RKO (cell line): ENCODE measurements at places on chromosomes 16 and 17.
A peak's percentile ranks its signal among the peaks of the same experiment; 100 is the strongest.

DNA sequence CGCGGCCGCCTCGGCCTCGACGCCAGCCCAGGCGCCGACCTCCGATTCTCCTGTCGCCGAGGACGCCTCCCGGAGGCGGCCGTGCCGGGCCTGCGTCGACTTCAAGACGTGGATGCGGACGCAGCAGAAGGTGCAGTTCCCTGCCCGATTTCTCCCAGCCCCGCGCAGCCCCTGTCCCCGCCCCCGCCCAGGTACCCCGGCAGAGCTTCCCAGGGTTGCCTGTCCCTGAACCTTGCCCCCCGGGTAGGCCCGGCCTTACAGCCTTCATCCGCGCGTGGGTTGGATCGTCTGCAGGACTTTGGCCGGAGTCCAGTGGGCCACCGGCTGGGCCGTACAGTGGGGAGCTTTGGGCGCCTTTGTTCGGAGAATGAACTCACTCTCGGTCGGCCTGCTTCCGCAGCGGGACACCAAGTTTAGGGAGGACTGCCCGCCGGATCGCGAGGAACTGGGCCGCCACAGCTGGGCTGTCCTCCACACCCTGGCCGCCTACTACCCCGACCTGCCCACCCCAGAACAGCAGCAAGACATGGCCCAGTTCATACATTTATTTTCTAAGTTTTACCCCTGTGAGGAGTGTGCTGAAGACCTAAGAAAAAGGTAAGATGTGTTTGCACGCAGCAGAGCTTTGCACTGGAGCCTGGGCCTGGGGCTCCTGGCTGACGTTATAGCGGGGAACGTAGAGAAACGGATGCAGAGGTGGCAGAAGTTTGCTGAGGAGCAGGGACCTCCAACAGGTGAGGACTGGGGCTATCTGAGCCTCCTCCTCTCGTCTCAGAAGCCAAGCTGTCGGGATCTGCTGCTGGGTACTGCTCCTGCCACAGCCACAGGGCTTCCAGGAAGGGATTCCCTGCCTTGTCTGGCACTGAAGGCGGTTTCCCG, 593 bp downstream of the GFER start:
- peak; percentile 57 for DNase-seq

DNA sequence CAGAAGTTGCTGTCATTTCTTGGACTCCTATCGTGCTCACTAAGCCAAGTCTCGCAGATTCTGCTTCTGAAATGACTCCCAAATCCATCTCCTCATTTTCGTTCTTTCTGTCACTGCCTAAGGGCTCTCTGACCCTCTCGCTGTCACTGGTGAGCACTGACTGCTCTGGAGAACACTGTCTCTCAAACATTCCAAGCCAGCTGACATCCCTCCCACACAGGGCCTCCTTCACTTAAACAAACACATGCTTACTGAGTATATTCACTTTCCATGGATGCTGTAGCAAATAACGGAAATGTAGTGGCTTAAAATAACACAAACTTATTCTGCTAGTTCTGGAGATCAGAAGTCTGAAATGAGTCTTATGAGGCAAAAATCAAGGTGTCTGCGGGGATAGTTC, 18.8 kb downstream of the CACNG1 start:
- DNase-seq = no peak

DNA sequence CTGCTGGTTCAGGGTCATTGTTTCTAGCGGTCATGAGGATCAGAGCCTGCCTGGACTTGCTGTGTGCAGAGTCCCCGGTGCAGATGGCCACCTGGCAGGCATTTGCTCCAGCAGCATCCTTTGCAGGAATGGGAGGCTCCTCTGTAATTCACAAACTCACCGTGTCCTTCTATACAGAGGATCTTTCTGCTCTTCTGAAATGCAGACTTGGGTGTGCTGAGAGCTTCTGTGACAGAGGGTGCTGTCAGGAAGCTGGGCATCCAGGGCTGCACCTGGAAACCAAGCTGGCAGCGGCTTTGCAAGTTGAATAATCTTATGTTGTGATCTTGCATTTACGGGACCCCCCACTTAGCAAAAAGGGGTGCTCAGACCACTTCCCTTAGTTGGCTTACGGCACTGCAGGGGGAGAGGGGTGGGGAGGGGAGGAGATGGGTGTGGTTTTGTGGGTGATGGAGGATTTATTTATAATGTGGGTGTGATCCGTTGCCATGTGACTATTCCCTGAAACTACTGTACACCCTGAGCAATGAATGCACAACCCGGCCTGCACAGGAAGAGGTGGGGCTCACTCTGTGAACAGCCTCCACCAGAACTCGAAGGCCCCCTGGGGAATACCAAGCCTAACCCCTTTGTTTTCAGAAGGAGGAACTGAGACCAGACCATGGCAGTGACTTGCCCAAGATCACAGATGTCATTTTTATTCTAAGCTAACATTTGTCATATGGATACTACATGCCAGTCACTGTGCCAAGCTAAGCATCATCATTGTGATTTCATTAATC, 178.3 kb downstream of the PRKCB start:
- no peak for DNase-seq

DNA sequence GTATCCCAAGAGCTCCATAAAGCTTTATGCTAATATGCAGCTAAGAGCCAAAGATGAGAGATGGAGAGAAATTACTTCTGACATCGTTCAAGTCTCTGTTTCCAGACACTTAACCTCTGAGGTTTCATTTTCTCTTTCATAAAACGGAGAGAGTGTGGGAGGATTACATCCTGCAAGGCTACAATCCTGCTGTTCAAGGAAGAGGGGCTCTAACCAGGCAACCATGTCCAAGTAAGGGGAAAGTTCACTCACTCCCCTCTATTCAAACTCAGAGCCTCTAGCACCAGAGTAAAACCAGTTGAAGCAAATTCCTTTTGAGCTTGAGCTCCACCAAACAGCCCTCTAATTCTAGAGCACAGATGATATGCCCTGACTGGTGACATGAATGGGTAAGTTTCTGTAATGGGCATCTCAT, 397.4 kb downstream of the NPIPA8 start:
- DNase-seq = no peak

DNA sequence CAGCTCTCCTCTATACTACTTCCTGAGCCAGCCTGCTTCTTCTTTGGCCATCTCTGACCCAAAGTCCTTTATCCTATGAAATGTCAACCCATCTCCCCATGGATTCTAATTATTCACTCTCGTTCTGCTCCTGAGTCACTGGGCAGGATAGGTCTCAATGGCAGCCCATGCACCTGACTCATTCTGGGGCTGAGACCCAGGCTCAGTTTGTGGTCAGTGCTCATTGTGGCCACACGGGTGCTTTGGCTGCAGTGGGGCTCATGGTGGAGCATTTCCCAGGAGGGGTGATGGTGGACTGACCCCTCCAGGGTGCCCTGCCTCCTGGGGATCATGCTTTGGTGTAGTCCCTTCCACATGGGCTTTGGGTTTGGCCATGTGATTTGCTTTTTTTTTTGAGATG, 154.8 kb upstream of the WSCD1 start:
- DNase-seq = no peak

DNA sequence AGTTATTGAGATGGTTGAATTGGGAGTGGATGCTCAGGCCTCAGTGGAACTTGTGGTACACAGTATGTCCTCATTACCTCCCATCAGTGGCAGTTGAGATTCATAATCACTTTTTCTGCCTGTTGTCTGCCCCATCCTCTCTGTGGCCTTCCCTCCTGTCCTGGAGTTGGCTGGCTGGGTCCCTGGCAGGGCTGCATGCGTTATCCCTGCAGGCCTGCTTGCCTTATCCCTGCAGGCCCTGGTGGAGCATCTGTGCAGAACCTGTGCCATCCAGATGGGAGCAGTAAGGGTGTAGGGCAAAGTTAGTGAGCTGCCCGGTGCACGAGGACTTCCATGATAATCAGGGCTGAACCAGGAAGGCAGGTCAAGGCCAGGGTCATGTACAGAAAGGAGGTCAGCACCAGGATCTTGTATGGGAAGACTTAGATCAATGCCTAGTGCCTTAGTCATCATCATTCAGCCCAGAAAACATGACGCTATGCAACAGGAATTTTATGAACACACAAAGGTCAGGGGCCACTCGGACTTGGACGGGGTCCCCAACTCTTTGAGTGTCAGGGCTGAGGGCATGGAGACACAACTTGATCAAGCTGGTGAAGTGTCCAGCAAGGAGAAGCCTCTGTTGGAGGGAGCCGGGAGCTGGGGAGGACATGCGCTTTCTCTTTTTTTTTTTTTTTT, 47.2 kb downstream of the ABCC1 start:
- DNase-seq = peak; percentile 73

DNA sequence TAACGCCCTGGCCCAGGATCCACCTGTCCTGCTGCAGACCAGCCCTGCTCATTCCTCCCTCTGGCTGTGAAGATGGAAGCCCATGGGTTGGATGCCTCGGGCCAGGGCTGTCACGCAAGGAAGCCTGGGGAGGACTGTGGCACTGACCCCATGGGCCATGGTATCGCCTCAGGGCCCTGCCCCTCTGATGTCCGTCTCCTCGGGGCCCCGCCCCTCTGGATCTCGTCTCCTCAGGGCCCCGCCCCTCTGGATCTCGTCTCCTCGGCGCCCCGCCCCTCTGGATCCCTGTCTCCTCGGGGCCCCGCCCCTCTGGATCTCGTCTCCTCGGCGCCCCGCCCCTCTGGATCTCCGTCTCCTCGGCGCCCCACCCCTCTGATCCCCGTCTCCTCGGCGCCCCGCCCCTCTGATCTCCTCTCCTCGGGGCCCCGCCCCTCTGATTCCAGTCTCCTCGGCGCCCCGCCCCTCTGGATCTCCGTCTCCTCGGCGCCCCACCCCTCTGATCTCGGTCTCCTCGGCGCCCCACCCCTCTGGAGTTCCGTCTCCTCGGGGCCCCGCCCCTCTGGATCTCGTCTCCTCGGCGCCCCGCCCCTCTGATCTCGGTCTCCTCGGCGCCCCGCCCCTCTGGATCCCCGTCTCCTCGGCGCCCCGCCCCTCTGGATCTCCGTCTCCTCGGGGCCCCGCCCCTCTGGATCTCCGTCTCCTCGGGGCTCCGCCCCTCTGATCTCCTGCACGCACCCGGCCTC, 24.0 kb downstream of the METRNL start:
- DNase-seq = peak; percentile 80

GRCh38 chr17:47935961-47936360, 5.4 kb upstream of the PNPO start:
- DNase-seq = peak; percentile 48

- DNase-seq = no peak
These were observed 557.7 kb downstream of the MAF start for GRCh38 chr16:79042886-79043285.

- DNase-seq = no peak
These were observed 1.1 kb upstream of the GNA13 start for GRCh38 chr17:65057531-65058090.

- no peak for DNase-seq
These were observed 3.6 kb downstream of the USP7 start for GRCh38 chr16:8959921-8960787.

- no peak for DNase-seq
These were observed 19.0 kb upstream of the VWA3A start for GRCh38 chr16:22073350-22073749.

DNA sequence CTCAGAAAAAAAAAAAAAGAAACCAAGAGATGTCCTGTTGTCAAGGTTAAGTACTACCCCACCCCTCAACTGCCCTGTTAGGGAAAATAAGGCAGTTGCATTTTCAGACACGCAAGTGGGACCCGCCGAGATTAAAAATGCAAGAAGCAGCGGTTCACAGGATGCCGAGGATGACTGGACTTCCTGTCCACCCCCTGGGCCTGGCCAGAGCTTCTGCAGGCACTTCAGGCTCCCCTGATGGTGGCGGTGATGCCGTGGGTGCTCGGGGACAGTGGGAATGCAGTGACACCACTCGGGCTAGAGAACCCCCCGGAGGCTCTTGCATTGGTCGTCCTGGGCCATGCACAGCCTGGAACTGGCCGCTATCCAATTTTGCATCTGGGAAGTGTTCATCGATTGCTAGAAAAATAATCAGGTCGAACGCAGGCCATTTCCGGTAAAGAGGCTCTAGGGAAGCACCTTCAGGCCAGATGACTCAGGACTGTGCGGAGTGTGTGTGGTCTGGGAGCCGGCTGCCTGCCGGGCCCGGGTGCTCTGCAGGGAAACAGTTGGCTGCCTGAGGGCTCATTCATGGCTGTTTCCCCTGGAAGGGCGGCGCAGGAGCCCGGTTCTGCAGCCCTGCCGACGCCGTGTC, 13.4 kb upstream of the CRISPLD2 start:
- DNase-seq = peak; percentile 18

DNA sequence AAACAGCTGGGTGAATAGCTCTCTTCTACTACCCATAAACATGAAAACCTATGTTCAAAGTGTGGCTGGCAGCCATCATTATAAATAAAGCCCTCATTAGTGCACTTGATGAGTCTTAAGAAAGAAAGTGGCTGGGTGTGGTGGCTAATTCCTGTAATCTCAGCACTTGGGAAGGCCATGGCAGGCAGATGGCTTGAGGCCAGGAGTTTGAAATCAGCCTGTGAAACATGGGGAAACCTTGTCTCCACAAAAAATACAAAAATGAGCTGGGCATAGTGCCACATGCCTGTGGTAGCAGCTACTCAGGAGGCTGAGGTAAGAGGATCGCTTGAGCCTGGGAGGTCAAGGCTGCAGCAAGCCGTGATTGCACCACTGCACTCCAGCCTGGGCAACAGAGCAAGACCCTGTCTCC, 28.3 kb upstream of the APPBP2 start:
- no peak for DNase-seq

- DNase-seq = no peak
These were observed 6.3 kb downstream of the ZNF689 start for GRCh38 chr16:30603945-30604315.

DNA sequence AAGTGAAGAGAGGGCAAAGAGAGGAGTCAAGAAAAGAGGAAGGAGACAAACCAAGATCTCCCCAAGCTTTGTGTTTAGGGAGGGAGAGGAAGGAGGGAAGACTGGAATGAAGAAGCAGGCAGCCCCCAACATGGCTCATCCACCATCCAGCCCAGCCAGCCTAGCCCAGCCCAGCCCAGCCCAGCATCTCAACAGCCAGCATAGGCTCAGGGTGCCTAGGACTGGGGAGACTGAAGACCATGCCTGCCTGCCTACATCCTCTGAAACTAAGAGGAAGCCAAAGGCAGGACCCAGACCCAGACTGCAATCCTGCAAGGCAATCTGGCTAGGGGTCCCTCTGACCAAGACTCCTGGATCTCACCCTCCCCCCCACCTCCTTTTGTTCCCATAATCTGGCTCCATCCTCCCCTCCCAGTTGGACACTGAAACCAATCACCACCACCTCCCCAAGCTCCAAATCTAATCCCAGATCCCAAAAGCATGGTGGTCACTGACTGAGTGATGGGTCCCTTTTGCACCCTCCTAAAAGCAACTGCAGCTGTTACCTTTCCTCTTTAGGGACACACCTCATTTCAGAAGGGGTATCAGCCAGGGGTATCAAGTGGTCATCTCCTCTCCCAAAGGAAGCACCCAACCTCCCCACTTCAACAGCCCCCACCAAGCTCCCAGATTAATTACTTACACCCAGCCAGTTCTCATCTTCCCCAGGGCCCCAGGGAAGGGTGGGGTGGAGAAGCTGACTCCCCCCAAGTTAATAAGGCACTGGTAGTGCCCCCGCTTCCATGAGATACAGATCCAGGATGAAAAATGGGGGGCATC, 1.2 kb downstream of the HDAC5 start:
- DNase-seq = no peak

DNA sequence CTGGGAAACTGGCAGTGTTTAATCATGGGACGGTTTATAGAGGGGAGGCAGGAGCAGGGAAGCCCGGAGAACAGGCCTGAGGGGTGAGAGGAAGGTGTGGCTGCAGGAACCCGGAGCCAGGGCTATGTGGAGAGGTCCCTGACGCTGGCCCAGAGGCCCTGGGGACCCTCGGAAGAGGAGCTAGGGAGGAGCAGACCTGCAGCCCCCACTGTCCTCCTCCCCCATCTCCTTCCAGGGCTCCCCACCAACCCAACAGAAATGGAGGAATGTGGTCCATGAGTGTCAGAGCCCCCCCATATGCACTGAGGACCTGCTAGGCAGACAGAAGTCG, 20.3 kb downstream of the TMEM235 start:
- DNase-seq = no peak
